ENCODE measurements at places on chromosomes 4 and X.

- no peak for DNase-seq
These were observed at the start of gene SLC9B2 for GRCh38 chr4:103076747-103077347. SLC9B2 (minus strand) TSS chr4:103076761; CDS start chr4:103067550, 9,211 bp downstream.

- DNase-seq = no peak
These were observed 489.8 kb downstream of the PABPC4L start for GRCh38 chr4:133711817-133712216.

DNA sequence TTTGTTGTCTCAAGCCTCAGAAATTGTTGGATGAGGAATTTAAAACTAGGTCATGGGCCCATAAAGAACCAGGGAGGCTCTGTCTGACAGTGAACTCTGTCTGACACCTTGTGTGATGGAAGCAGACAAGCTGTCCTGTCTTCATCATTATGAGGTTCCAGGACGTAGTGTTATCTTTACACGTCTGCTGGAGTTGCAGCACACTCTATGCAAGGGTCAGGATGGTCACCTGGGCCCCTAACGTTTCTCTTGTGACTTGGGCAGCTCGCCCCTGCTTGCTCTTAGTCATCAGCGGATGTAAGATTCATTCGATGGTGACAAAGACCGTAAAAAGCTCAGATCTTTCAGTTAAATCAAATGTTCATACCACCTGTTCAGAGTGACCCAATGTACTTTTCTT is 92.0 kb upstream of the ADGRG2 start:
- no peak for DNase-seq

DNA sequence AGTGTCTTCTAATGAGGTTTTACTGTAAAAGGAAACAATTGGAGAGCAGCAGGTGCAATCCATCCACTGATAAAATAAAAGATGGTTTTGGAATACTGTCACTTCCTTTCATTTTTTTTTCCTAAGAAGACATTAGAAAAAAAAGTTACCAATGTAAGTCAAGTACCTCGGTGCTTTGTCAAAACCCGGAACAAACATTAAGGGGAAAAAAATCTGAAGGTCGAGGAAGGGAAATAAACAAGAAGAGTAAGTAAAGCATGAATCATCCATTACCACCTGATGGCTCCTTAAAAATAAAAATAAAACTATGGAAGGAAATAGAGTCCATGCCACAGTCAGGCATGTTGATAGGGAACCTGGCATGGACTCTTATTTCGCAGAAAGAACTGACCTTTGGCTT is 15.3 kb upstream of the XPNPEP2 start:
- DNase-seq = no peak

DNA sequence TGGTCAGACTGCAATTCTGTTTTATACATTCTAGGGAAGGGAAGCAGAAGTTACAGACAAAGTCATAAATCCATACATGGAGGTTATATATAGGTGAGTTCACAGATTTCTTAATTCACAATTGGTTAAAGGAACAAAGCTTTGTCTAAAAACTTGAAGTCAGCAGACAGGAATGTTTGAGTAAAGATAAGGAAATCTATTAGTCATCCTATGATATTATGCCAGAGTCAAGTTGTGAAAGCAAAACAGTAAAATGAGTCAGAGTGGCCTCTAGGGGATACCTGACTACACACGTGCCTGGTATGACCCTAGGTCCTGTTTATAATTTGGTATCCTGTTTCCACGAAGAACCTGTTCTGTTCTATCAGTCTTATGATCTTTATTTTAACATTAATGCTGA is 31.5 kb downstream of the ACTRT1 start:
- no peak for DNase-seq

DNA sequence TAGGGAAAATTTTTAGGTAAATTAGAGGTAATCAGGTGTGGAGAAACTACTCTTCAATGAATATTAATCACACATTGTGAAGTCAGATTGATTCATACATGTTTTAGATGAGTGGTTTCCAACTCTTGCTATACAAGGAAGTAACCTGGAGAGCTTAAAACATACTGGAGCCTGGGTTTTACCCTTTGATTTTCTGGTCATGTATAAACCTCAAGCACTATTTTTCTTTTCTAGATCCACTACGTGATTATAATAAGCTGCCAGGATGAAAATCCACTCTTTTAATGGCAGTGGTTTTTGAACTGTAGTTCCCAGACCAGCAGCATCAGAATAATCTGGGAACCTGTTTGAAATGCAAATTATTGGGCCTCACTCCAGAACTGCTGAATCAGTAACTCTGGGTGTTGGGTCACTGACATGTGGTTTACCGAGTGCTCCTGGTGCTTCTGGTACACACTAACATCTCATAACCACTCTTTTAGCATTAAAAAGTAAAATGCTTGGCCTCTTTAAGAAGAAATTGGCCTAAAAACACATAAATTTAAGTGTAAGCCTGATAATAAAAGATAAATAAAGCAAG is 63.4 kb downstream of the DCAF12L1 start:
- DNase-seq = no peak

DNA sequence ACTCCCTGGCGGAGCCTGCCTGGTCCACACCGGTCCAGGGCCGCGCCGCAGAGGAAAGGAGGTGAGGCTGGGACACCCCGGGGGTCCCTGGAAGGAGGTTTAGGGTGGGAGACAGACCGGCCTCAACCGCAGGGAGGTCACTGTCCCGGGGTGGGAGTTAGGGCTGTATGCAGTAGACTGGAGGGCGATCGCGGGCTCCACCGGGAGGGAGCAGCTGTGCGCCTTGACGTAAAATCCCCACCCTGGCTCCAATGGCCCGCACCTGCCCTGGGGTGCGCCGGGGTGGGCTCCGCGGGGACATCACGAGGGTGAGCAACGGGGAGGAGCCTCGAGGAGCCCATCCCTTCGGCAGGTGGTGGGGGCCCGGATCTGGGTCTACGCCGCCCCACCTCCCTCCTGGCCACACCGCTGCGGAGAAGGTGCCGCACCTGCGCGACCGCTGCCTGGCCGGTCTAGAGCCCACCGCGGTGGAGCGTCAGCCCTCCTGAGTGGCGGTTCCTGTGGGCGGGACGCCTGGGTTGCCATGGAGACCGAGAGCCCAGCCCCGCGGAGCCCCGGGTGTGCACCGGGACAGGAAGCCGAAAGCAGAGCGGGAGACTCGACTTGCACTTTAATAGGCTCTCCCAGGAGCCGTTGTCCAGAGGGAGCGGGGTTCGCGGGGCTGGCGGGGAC is 105.1 kb downstream of the ADRA2C start:
- DNase-seq = no peak

Data from activated CD8-positive, alpha-beta memory T cell treated with anti-CD3 and anti-CD28 coated beads for 24 hours (primary cell).